MCF 10A (cell line): ENCODE measurements at places on chromosomes 1 and 21. TPM values are rescaled to one million over a fixed set of nuclear protein-coding genes. Genes with fewer than 3 reads are reported as not detected.

The FLG2 gene
- not detected in 2 replicates for total RNA-seq

The DUSP23 gene
- total RNA-seq = 119 and 178 TPM in 2 replicates

The PGLYRP3 gene
- total RNA-seq = not detected in 2 replicates

The CLCA4 gene
- not detected in 2 replicates for total RNA-seq

The SPRR1A gene
- total RNA-seq = not detected in 2 replicates

The ERICH3 gene
- total RNA-seq = not detected in 2 replicates

The COL16A1 gene
- 42.1 and 49.1 TPM in 2 replicates for total RNA-seq

The DRAXIN gene
- total RNA-seq = 0.05 and 0.07 TPM in 2 replicates

The GJA9 gene
- total RNA-seq = not detected in 2 replicates

The CYB5RL gene
- total RNA-seq = 4.6 and 5.4 TPM in 2 replicates

The RAD54L gene
- total RNA-seq = 4.5 and 5.0 TPM in 2 replicates

The TMEM52 gene
- 0.91 and 1.2 TPM in 2 replicates for total RNA-seq

The KCNJ10 gene
- not detected in 2 replicates for total RNA-seq

The KIF21B gene
- total RNA-seq = 9.5 and 12.7 TPM in 2 replicates

The CLIC6 gene
- not detected in 2 replicates for total RNA-seq

The CCDC190 gene
- total RNA-seq = not detected in 2 replicates

The TTLL10 gene
- total RNA-seq = not detected in 2 replicates

The FCRLA gene
- total RNA-seq = 0.30 and 0.47 TPM in 2 replicates

The ASB17 gene
- not detected in 2 replicates for total RNA-seq

The WNT3A gene
- 0.10 TPM in 1 of 2 replicates, not detected in the other for total RNA-seq

The BTF3L4 gene
- total RNA-seq = 76.0 and 77.0 TPM in 2 replicates

The BTBD8 gene
- total RNA-seq = 1.8 and 2.2 TPM in 2 replicates

The MMP23B gene
- total RNA-seq = 1.4 and 1.7 TPM in 2 replicates

The KRTAP6-3 gene
- not detected in 2 replicates for total RNA-seq

The GJA8 gene
- total RNA-seq = not detected in 2 replicates

The CSMD2 gene
- total RNA-seq = not detected in 2 replicates

The PGLYRP4 gene
- total RNA-seq = not detected in 2 replicates

The VANGL2 gene
- total RNA-seq = 0.26 and 0.27 TPM in 2 replicates

The GPR61 gene
- total RNA-seq = not detected in 2 replicates

The ARHGEF16 gene
- total RNA-seq = 8.6 and 8.8 TPM in 2 replicates

The NEGR1 gene
- total RNA-seq = 3.5 and 4.1 TPM in 2 replicates

The MMEL1 gene
- total RNA-seq = not detected in 2 replicates

The PEX11B gene
- total RNA-seq = 35.5 and 36.2 TPM in 2 replicates

The DIRAS3 gene
- total RNA-seq = not detected in 2 replicates

The DMBX1 gene
- total RNA-seq = not detected in 2 replicates

The AKR1A1 gene
- 108 and 142 TPM in 2 replicates for total RNA-seq

The UMODL1 gene
- not detected in 2 replicates for total RNA-seq

The CFAP74 gene
- total RNA-seq = not detected in 2 replicates

The ZNF593OS gene
- not detected in 2 replicates for total RNA-seq

The TRIM67 gene
- not detected in 2 replicates for total RNA-seq

The SLC25A34 gene
- total RNA-seq = 0.79 and 1.3 TPM in 2 replicates

The CNTN2 gene
- total RNA-seq = 0.05 TPM in 1 of 2 replicates, not detected in the other

The AADACL3 gene
- not detected in 2 replicates for total RNA-seq

The PTPN22 gene
- 0.42 and 0.89 TPM in 2 replicates for total RNA-seq

The ACOT11 gene
- 4.5 and 5.3 TPM in 2 replicates for total RNA-seq

The GPR52 gene
- total RNA-seq = 0.86 and 1.2 TPM in 2 replicates

The SPATA21 gene
- not detected in 2 replicates for total RNA-seq

The TPTE gene
- total RNA-seq = not detected in 2 replicates

The KRTAP21-2 gene
- not detected in 2 replicates for total RNA-seq

The CATSPER4 gene
- total RNA-seq = not detected in 2 replicates

The GUCA2B gene
- not detected in 2 replicates for total RNA-seq

The PIGP gene
- total RNA-seq = 25.1 and 29.8 TPM in 2 replicates

The MYBPH gene
- total RNA-seq = not detected in 2 replicates

The C1QB gene
- total RNA-seq = not detected in 2 replicates

The TMEM61 gene
- total RNA-seq = 0.39 TPM in 1 of 2 replicates, not detected in the other
